ENCODE measurements at places on chromosomes 11 and 22.

DNA sequence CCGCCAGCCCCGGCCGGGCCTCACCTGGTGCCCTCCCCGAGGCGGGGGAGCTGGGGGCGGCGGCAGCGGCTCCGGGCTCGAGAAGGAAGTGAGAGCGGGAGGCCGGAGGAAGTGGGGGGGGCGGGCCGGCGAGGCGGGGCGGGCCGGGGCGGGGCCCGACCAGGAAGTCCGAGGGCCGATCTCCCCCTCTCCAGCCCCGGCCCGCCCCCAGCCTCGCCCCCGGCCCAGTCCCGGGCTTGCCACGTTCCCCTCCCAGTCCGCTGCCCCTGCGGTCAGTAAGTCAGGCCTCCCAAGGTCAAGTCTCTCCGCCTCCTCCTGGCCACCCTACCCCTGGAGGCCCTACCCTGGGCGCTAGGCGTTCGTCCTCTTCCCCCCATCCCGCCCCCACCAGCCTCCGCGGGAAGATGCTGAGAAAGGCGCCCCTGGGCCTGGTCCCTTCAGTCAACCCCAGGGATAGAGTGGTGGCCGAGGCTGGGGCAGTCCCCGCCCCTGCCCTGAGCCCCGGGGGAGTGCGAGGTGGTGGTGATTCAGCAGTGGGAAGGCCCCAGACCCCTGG, at the start of gene RHOG:
Gene RHOG, minus strand, starts transcription at position 90 of the 556 bp plus-strand sequence. CDS start 12,821 bp downstream, outside the sequence.
- DNase-seq, result peak; percentile 23

DNA sequence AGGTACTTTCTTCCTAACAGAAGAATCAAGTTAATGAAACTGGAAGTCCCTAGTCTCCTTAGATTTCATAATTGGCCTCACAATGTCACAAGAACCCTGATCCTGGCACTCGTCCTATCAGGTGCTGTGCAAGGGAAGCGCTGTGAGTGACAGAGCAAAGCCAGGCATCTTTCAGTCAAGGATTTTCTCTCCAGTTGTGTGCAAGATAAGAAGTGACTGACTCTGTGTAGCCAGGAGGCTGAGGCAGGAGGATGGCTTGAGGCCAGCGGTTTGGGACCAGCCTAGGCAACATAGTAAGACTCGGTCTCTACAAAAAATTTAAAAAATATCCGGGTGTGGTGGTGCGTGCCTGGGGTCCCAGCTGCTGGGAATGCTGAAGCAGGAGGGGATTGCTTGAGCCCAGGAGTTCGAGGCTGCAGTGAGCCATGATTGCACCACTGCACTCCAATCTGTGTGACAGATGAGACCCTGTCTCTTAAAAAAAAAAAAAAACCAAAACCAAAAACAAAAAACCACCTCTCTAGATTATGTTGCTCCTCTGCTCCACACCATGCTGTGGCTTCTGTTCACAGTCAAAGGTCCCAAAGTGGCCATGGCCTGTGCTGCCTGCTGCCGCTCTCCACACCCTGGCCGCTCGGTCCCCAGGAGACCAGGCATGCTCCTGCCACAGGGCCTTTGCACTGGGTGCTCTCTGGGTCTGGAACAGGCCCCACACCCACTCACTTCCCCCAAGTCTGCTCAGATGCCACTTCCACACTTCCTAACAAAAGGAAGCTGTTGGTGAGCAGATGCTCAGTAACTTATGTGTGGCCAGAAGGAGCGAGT, 54.2 kb upstream of the CLDN5 start:
- no peak for DNase-seq

DNA sequence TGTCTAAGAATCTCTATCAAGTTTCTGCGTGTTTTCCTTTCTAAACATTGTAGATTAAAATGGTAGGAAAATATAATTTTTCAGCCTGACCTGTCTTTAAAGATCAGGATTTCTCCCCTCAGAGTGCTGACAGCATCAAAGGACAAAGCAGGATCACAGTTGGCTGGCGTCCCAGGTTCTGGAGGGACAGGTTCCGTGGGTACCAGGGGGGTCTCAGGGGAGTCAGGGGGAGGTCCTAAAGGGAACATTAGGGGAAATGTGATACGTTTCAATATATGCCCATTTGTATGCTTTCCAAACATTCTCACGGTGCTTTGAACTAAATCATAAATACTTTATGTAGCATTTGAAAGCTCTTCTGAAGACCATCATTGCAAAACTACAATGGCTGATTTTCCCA, 3.4 kb downstream of the MMP3 start:
- DNase-seq, result no peak

DNA sequence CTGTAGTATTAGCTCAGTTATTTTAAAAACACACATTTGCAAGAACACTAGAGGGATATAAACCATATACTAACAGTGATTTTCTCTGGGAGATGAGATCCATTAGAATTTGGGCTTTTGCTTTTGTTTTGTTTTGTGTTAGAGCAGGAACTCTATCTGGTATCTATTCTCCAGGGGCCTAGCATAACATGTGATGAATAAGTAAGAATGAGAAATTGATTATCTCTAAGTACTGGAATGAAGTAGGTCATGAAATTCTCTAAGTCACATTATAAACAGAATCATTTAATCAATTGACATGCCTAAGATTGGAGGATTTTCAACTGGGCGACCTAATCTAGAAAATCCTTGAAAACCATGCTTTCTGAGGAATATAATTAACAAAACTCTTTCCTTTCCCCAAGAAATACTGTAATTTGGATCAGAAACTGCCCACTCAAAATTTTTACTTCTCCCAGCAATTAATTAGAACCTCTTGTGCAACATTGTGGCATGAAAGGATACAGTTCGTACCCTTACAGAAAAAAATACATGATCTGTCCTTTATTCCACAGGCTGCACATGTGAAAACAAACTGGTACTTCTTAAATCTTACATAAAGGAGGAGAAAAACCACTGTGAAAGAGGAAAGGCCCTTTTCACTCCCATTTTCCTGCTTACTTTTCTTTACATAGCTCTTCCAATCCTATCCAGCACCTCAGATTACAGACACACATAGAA, 93.5 kb downstream of the MRTFA start:
- DNase-seq, result no peak

GRCh38 chr11:2190657-2191471, 19.2 kb upstream of the TH start:
- DNase-seq, result no peak

GRCh38 chr11:103633819-103634590, 402.4 kb upstream of the DDI1 start:
- DNase-seq, result no peak

- DNase-seq, result no peak
These were observed 37.3 kb upstream of the MYH9 start for GRCh38 chr22:36424901-36425579.

DNA sequence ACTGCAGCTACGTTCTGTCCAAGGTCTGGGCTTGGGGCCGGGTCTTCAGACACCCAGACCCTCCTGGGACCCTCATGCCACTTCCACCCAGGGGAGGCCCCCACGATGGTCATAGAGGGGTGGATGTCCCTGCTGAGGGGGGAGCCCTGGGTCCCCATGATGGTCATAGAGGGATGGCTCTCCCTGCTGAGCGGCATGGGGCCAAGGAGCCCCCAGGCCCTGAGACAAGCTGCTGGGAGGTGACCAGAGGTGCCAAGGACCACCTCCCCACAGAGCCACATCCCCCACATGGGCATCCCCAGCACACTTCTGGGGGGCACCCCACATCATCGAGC, 7.2 kb downstream of the MUC5B start:
- DNase-seq, result no peak

DNA sequence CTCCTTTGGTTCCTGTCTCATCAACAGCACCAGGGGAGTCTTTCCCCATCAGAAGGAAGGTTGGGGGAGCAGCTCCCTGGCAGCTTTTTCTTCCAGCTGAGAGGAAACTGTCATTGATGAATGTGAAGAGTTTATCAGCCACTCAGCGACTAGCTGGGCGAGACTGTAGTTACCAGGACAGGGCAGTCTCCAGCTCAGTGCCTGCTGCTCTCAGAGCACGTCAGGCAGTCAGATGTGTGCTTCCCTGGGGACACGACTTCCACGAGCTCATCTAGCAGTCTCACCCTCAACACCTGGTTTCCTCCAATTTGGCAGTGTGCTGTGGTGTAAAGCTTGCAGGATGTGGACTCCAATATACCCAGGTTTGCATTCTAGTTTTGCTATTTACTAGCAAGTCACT, 12.5 kb upstream of the C1QTNF4 start:
- no peak for DNase-seq

DNA sequence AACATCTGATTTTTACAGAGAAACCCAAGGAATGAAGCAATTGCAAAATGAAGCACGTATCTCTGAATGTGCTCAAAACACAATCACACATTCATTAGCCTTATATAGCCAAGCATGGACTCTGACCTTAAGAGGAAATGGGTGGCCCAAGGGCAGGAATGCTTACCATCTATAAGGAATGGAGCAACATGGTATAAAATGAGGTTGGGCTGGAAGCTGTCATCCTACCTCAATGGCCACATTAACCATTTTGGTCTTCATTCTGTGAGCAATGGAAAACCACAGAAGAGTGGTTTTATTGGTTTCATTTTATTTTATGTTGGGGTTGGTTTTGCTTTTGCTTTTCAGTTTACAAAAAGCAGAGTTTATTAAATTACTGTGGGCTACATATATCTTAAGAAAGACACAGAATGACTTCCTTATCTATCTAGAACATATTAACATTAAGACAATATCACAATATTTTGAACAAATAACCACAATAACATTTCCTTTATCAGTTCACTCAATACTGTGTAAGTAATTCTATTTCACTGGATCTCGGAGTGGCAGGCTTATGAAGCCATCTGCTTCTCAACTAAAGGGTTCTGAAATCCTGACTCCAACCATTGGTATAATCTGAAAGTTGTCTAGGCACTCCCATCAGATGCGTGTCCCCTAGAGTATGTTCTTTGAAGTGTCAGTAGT, 10.8 kb upstream of the MS4A13 start:
- DNase-seq, result no peak

Measured in AG04450 (cell line).